ENCODE measurements at places on chromosomes 6 and 20.

DNA sequence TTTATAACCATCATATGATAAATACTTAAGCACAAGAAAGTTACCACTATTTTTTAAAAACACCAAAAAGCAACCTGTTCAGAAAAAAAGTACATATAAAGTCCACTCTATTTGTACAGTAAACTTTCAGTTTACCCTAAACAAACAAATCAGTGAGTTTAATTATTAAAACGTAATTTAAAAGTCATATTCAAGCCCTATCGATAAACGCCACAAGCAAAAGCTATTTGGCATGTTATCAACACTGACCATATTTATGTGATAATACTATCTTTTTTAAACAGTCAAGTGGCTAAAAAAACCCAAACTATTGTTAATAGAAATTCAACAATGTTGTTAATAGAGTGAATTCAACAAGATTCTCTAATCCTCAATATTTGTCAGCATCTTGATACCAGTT lies 1.9 kb downstream of the KATNA1 start:
- DNase-seq: no peak

DNA sequence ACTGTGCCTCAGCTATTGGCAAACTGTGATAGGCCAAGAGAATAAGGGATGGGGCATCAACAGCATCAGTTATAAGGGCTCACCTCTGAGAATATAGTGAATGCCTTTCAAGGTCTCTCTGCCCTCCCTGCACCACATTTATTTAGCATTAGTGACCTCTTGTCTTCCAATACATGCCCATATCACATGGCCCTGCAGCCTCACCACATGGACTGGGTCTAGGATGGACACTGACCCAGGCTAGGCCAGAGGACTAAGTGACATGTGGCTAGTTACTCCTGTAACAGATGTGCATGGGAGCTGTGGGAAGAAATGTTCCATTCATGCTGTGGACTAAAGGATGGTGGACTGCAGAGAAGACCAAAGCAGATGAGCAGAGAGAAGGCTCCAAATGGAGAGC lies 3.2 kb upstream of the BTN2A2 start:
- no peak for DNase-seq

DNA sequence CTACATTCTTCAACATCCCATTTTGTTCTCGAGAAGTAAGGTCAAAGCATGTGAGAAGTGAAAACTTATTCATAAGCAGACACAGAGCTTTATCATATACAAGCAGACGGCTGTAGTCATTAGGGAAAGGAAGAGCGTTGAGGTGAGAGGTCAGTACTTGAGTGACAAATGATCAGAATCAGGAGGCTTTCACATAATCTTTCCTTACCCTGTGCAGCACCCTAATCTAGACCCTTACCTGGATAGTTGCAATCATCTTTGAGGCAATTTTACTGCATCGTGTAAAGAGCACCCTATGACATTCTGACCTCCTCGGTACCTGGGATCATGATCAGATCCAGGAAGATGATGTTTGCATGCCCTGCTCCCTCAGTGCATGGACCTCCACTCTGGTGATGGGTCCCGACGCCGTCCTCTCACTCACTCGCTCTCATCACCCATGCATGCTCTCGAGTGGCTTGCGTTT lies 62.7 kb downstream of the RNF182 start:
- no peak for DNase-seq

- no peak for DNase-seq
Observed at GRCh38 chr6:34138914-34139510, 6.9 kb downstream of the GRM4 start.

- peak; percentile 68 for DNase-seq
Observed at GRCh38 chr20:50085481-50086365, 27.2 kb downstream of the UBE2V1 start.

DNA sequence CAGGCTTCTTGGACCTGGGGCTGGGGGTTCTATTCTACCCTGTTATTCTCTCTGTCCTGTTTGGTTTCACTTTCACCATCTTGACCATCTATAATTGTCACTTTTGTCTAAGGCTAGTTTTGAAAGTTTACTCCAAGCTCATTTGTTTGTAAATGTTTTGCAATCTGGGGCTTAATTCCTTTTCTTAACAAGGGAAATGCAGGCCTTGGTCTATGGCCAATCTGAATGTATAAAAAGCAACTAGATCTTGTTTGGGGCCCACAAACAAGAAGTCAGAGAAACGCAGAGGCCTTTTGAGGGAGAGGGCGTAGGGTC lies 86.3 kb upstream of the PREP start:
- no peak for DNase-seq

- no peak for DNase-seq
Observed at GRCh38 chr6:128570680-128571063, 50.3 kb upstream of the PTPRK start.

DNA sequence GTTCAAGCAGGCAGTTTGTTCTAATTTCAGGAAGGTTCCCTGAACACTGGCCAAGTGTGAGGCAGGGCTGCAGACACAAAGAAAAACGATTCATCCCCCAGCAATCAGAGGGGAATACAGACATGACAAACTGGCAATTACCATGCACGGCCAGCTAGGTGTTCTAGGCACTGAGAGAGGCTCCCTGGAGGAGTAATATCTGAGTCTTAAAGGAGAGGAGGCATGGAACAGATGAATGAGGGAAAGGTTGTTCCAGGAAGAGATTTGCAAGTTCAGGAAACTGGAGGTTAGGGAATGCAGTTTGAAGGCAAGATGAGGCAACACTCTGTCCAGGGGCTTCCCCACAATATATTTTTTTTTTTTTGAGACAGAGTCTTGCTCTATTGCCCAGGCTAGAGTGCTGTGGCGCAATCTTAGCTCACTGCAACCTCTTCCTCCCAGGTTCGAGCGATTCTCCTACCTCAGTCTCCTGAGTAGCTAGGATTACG lies 11.1 kb downstream of the RRAGD start:
- no peak for DNase-seq

DNA sequence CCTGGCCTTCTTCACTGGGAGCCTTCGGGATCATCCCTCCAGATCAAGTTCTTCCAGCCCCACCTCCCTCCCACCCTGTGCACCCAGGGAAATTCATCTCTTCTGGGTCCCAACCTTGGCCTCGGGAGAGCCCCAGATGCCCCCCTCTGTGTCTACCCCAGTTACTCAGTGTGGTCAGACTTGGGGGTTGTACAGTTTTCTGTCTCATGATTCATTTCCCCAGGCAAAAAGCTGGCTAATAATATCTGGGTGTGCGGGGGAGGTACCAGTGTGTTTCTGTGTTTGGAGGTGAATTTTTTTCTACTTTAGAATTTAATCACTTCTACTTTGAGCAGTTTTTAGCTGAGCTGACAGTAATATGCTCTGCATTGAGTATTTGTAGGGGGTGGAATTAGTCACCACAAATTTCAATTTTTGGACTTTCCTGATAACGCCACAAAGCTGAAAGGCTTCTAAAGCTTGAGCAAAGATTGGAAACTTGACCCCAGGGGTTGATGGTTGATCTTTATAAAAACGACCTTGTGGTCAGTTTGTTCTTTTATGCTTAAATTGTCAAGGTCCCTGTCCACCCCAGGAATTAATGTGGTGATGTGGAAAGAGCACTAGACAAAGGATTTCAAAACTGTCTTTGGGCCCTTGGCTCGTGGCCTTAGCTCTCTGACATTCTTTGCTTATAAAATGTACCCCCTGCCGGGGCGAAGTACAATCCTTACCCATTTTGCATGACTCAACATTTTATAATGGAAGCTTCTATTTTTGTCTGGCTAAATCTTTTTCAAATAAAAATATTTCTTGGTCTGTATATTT lies 284.7 kb upstream of the TAB2 start:
- peak; percentile 19 for DNase-seq

GRCh38 chr6:152463164-152463563 lies 174.0 kb downstream of the SYNE1 start:
- no peak for DNase-seq

- DNase-seq: no peak
Observed at GRCh38 chr6:147003186-147003585, 201.0 kb upstream of the STXBP5 start.

DNA sequence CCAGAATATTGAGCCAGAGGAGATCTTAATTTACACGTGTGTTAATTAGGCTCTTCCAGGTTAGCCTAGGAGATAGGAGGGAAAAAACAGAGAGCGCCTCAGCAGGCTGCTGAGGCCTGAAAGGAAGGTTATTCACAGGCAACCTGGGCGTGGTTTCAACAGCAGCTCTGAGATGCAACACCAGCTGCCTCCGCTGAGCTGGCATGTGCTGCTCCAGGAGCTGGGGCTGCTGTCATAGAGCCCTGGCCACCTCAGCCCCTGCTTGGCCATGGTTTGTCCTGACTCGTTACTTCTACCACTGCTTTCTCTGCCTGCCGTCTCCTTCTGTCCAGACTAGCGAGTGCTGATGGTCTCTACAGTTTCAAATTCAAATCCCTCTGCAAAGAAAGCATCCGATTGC lies 32.4 kb upstream of the RPP40 start:
- no peak for DNase-seq

DNA sequence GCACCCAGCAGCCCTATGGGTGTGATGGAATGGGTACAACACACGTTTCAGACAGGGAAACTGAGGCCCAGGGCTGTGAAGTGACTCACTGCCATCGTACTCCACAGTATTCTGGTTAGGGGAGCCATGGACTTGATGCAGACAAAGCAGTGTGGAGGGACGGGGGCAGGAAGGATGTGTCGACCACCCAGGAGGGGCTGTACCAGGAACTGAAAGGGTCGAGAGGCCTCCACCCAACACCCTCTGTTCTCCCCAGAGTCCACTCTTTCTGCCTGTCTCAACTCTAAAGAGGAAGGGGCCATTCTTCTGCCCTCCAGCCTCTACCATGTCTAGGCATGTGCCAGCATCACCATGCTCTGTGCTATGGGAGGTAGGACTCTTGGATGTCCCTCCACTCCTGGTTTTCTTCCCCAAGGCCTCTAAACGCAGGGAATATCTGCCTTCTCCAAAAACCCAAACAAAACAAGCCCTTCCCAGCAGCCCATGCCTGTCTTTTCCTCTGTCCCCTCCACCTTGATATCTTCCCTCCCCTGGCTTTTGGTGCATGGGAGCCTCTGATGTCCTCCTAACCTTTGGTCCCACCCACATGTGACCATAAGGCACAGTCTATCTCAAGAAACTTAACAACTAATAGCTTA lies 7.4 kb downstream of the SLC22A1 start:
- no peak for DNase-seq

DNA sequence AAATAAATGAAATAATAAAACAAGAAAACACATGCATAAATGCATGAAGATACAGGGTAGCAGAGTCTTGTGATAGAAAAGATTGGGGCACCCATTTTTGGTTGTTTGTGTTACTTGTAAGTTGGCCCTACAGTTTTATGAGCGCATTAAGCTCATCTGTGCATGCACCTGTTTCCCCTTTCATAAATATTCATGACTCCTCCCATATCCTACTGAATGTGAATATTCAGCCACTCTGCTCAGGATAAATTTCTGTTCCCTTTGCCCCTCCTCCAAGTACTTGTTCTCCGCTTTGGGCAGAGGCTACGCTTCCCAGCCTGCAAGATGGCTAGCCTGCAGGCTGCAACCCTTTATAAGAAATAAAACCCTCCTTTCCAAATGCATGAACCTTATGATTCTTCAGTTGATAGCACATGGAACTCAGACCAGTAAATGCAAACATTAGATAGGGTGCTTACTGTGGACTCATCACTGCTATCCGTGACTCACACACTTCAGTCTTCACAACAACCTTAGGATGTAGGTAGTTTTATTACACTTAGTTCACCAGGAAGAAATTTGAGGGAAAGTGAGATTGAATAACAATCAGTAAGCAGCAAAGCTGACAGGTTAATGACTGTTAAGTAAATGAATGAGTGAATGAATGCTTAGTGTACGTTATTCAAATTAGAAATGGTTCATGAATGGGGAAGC lies 15.0 kb downstream of the ALDH8A1 start:
- DNase-seq: no peak

- DNase-seq: no peak
Observed at GRCh38 chr6:163857421-163857820, 442.9 kb downstream of the QKI start.

GRCh38 chr6:138222901-138223546 lies 4.7 kb upstream of the PBOV1 start:
- DNase-seq: no peak

GRCh38 chr6:142669471-142670351 lies 275.3 kb downstream of the HIVEP2 start:
- no peak for DNase-seq

DNA sequence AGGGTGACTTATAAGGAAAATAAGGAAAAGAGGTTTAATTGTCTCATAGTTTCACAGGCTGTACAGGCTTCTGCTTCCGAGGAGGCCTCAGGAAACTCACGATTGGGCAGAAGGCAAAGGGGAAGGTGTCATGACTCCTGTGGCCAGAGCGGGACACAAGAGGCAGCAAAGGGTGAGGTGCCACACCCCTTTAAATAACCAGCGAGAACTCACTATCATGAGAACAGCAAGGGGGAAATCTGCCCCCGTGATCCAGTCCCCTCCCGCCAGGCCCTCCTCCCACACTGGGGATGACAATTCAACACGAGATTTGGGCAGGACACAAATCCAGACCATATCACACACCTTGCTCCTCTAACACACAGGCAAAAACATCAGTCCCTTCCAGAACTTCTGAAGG lies 254.0 kb downstream of the DLL1 start:
- no peak for DNase-seq

- DNase-seq: no peak
Observed at GRCh38 chr20:46260936-46261454, 47.3 kb downstream of the CDH22 start.

GRCh38 chr6:30615219-30615957 lies 1.7 kb downstream of the PPP1R10 start:
- no peak for DNase-seq

DNA sequence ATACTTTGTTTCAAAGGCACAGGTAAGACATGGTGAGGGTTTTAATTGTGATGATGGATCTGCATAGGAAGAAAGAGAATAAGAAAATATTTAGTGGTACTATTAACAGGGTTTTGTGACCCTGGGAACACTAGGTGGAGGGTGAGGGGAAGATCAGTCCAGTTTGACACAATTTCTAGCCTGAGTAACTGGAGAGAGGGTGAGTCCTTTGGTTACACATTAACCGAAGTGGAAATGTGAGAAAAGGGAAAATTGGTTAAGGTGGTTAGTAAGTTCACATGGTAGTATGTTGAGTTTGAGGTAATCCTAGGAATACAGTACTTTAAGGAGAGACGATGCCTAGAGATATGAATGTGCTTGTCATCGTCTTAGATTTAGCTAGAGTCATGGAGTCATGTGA lies 54.8 kb upstream of the POU3F2 start:
- DNase-seq: no peak

DNA sequence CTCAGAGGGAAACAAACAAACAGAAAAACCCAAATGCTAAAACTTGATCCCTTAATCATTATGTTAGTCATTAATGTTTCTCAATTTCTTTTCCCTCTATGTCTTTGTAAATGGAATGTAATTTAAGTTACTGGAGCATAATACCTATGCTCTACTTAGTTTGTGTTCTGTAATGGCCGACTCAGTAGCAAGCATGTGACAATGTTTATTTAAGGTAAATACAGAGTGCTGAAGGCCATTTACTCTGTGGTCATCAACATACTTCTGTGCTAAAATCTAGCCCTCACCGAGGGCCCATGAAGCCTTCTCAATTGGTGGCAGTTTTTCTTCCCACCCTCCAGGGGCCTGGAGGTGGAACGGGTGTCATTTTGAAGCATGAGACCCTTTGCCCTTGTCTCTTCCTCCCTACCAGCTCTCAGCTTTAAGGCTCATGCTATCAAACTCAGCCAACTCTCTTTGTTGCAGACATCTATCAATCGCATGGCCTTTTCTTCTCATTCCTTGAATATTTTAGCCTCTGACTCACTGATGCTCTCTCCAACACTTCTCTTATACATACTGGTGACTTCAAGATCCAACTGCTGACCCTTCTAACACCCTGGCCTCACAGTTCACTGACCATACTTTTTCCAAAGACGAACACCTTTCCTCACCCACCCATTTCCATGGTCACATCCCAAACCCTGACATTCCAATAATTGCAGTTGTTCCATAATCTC lies 48.2 kb downstream of the STX7 start:
- no peak for DNase-seq

GRCh38 chr6:30754631-30755030 lies 10.3 kb upstream of the IER3 start:
- no peak for DNase-seq
